ENCODE measurements at places on chromosomes 6 and 20.
A peak's percentile ranks its signal among the peaks of the same experiment; 100 is the strongest.

DNA sequence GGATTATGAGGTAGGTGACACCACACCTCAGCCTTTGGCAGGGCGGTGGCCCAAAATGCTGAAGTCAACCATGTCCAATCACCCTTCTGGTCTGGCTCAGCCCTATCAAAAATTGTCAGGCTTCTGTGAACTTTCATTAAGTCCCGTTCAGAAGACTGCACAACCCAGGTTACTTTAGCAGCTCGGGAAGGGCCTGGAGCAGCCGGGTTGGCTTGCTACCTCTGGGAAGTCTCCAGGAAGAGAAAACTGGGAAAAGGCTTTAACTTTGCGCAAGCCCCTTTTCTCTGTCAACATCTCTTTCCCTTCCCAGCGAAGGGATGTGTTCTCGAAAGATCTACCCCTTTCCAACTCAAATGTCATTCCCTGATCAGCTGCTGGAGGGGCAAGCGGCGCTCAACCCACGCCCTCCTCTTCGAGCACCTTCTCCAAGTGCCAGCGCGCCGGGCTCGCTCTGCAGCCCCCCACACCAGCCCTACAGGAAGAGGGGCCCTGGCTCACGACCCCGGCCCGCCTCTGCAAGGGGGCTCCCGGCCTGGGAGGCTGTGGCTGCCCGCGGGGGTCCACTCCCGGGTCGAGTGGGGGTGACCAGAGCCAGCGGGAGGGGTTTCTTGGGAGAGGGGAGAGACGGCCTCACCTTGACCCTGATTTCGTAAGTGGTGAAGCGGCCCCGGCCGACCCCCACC, 573 bp downstream of the SNX3 start:
- peak; percentile 69 for DNase-seq

- no peak for DNase-seq
These were observed 157.4 kb upstream of the LAMA2 start for GRCh38 chr6:128725271-128726233.

DNA sequence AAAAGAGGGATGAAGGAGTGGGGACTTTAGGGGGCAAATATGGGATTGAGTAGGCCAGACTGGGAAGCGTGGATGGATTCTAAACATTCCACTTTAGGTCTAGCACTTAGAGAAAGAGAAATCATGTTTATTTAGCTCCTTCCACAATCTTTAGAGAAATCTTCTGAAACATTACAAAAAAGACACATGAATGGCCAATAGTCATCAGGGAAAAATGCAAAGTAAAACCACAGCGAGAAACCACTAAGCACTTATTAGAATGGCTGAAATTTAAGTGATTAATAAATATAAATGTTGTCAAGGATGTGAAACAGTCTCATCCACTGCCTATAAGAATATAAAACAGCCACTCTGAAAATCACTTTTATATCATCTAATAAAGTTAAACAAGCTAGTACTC, 46.9 kb downstream of the HLA-A start:
- DNase-seq, result no peak

DNA sequence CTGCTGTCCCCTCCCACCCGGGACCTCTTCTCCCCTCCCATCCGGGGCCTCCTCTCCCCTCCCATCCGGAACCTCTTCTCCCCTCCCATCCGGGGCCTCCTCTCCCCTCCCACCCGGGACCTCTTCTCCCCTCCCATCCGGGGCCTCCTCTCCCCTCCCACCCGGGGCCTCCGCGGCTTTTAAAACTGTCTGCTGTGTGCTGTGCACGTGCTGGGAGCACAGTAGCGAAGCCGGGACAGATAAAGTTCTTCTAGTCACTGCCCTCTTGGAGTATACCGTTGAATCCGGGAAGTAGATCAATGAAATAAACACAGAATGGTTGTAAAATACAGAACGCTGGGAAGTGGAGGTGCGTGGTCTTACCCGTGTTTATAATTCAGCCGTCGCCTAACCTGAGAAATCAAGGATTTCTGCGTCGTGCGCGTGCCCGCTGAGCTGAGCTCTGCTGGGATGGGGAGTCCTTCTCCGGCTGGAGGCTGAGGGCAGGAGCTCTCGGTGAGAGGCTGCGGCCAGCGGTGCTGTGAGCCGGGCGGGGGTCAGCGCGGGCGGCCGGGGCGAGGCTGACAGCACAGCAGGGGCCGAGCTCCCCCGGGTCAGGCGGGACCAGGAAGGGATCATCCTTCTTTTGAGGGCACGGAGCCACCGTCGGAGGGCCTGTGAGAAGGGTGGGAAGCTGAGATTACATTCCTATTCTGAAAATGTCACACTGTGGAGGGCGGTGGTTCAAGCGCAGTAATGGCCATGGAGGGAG, 19.6 kb upstream of the KIF25 start:
- DNase-seq, result no peak

DNA sequence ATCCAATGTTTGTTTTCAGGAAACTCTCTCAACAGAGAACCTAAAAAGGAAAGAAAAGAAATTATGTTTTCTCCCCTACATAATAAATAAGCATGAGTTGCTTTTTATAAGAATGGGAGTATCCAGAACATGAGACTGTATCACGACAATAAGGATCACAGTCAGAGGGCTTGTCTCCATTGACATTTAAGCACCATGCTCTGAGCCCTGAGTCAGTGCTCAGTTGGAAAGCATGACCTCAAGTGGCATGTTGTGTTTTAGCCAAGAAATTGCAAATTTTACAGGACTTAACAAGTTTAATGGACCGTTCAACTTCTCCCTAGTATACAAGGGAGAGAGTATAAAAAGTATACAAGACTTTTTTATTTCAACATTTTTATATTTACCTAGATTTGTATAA, 431.6 kb downstream of the GJA1 start:
- DNase-seq, result no peak

DNA sequence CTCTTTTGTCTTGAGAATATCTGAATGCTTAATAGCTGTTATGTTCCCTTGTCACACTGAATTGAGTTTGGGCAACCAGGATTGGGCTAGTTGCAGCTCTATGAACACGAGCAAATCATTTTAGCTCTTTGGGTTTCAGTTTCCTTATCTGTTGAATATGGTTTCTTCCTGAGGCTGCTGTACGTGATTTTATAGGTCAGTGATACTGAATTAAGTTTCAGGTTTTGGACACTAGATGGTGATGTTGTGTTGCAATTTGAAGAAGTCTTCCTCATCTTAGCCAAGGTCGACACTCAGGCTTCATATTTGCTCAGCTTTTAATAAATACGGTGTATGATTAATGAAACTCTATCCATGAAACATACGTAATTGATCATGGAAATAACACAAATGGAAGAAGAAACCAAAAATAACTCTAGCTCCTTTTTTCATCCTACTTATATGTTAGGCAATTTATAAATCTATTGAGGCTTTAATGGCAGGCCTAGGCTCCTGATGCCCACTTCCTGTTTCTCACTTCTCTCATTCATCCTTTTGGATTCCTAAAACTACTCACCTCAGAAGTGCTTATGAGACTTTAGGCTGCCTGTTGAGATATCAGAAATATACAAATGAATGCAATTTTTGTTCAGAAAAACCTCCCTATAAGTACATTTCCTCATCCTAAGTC, 354.1 kb upstream of the MAP3K7 start:
- DNase-seq, result no peak

DNA sequence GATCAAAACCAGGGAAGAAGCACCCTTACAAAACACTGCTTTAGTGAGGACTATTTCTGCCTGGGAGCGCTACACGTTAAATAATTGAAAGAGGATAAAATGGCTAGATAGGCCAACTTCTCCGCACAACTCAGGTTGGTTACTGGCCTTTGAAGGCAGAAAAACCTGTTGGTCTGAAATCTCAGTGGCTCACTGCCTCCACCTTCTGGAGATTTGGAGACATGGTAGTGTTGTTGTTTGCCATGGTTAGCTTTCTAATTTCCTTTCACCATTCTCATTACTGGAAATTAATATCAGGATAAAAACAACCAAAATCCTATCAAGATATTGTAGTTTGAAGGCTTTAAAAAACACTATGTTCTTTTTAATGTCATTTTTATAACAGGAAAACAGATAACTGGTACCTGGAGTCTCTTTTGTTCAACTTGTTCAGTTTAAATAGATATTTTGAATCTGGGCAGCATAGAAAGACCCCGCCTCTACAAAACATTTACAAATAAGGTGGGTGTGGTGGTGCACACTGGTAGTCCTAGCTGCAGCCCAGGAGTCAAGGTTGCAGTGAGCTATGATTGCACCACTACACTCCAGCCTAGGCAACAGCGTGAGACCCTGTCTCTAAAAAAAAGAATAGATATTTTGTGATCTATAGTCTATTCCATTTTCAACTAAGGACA, 27.5 kb upstream of the BCLAF1 start:
- no peak for DNase-seq

- no peak for DNase-seq
These were observed 838 bp downstream of the TNFAIP3 start for GRCh38 chr6:137867685-137868509.

DNA sequence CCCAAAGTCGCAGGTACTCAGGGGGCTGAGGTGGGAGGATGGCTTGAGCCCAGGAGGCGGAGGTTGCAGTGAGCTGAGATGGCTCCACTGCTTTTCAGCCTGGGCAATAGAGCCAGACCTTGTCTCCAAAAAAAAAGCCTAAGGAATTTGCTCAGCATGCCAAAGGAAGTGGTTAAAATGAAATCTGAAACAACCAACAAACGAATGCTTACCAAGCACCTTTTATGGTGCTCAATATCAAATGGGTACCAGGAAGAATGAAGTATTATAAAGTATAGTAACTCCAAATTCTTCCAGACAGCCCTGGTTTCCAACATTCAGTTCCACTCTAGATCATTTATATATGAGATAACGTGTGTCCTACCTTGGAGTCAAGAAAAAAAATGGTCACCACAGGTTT, 14.0 kb downstream of the GMDS start:
- no peak for DNase-seq

GRCh38 chr6:170445487-170445886, 107.6 kb downstream of the PSMB1 start:
- no peak for DNase-seq

DNA sequence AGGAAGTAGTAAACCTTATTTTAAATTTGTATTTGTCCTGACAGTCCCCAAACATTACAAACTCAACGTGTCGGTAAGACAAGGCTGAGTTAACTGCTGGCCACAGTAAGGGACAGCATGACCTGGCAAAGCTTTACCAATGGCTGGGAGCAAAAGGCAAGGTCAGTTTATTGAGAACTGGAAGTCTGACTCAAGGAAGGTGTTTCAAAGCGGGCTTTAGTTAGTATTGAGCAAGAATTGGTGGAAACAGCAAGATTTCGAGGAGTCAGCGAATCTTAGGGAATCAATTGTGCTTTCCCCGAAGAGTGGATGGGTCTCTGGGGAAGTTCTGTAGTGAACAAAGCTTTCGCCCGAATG, 885 bp upstream of the GZF1 start:
- DNase-seq, result no peak

DNA sequence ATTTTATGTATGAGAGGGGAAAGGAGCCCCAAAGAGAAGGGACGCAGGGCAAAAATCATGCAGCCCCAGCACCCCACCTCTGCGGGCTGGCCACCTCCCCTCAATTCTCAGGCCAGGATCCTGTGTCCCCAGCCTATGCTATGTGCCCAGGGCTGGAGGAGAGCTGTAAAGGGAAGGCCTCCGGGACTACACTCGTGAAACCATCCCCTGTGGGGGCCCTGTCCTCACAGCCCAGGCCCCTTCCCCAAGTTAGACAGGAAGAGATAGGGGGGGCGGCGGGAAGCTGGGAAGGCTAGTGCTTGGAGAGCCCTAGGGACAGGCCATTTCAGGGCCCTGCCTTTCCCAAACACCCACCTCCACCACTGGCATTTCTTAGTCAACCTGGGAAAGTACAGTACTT, 1.4 kb upstream of the COL11A2 start:
- DNase-seq, result no peak

- DNase-seq, result no peak
These were observed 75.1 kb upstream of the ATXN1 start for GRCh38 chr6:16836144-16836981.

All from hypothalamus (tissue), 51 donors.